SK-N-SH (cell line): ENCODE measurements at places on chromosomes 5 and 9.

DNA sequence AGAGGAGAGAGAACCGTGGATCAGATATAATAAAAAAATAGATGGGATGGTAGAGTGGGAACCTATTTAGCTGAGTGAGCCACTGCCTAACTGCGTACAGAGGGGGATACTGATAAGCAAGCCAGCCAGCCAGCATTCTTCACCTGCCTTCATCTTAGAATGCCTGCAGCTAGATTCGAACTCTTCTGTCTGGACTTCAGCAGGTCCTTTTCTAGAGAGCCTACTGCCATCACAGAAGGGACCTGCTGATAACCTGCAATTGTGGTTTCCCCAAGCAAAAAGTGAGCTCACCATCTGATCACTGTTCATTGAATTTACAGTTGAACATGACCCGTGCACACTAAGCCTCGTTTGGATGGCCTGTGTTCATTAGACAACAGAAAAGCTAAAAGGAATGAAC, 109.4 kb downstream of the CDC42SE2 start:
- DNase-seq, result no peak

DNA sequence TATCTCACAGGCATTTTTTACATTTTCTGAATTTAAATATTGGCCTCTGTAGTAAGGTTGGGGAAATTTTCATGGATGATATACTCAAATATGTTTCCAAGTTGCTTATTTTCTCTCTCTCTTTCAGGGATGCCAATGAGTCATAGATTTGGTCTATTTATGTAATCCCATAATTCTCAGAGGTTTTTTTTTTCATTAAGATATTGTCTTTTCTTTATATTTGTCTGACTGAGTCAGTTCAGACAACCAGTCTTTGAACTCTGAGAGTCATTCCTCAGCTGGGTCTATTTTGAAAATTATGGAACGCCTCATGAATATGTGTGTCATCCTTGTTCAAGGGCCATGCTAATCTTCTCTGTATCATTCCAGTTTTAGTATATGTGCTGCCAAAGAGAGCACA, 223.2 kb downstream of the PCSK1 start:
- DNase-seq, result no peak

DNA sequence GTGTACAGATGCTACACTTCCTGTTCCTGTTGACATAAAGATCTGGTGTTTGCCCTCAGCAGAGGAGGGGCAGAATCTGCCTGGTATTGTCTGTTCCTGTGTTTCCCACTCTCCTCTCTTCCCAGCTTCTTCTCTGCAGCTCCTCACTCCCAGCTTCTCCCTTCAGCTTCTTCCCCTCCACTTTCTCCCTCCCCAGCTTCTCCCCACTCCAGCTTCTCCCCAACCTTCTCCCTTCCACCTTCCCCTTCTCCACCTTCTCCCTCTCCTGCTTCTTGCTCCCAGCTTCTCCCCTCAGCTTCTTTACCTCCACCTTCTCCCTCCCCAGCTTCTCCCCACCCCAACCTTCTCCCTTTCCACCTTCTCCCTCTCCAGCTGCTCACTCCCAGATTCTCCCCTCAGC, 148.9 kb upstream of the IRX2 start:
- no peak for DNase-seq

DNA sequence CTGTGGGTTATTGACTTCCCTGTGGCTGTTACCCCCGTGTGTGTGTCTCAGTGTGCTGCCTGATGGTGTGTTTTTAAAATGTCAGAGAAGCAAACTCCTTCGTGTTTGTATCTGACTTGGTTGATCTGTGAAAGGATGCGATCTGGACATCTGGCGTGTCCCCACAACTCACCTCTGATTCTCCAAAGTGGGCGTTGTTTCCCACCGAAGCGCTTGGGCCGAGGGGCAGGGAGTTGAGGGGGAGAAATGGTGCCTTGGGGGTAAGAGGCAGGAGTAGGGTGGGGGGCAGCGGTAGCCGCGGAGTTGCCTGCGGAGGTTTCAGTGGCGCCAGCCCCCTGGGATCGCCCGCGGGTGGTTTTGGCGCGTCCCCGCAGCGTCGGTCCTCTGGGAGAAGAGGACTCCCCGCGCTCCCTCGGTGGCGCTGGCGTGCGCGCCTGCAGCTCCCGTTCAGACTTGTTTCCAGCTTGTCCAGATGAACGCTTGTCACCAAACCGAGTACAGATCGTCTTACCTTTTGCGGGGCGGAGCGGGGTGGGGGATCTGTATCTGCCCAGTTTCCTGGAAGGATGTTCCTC, 1.1 kb downstream of the MAST4 start:
- peak; percentile 62 for DNase-seq

DNA sequence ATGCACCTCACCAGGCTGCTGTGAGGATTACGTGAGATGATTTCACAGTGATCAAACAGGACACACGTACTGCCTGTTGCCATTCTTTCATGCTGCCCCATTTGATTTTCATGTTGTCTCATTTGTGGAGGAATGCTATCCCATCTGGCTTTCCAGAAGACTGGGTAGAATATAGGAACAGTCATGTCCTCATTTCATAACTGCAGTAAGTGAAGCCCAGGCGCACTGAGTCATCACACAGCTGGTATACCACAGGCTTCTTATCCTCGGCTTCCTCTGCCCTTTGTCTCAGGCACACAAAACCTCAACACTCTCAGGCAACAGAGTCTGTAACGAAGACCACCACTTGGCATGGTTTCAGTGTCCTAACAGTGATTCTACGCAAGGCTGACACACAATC, 62.3 kb downstream of the LHFPL2 start:
- no peak for DNase-seq

DNA sequence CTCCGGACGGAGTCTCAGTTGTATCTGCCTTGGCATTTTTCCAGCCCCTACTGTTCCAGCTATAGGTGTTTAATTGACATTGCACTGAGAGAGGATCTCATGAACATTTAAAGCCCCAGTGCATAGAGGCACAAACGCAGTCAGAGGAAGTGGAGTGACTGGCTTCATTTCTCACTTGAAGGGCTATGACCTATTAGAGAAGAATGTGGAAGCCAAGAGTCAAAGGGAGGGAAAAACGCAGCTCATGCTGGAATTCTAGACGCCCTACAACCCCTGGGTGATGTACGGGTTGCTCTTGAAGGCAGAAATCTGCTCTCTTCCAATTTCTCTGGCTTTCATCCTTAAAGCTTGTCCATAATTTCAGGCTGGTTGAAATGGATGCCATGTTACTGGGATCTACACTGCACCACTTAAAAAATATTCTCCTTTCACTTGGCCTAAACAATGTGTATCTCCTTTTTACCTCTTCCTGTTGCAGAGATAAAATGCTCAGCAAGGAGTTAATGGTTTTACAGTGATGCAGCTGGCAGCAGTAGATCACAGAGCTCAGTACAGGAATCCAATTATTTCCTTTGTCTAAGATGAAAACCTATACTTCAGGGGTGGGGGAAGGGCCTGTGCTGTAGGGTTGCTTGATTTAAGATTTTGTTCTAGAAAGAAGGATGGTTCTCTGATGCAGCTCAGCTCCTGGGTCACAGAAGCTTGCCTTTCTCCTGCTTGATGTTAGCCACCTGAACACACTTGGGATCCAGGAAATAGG, 61.8 kb upstream of the MAMDC2 start:
- no peak for DNase-seq
